ENCODE measurements at places on chromosomes 16 and 17.

GRCh38 chr16:85584267-85584666 lies 28.9 kb upstream of the GSE1 start:
- DNase-seq, result no peak

DNA sequence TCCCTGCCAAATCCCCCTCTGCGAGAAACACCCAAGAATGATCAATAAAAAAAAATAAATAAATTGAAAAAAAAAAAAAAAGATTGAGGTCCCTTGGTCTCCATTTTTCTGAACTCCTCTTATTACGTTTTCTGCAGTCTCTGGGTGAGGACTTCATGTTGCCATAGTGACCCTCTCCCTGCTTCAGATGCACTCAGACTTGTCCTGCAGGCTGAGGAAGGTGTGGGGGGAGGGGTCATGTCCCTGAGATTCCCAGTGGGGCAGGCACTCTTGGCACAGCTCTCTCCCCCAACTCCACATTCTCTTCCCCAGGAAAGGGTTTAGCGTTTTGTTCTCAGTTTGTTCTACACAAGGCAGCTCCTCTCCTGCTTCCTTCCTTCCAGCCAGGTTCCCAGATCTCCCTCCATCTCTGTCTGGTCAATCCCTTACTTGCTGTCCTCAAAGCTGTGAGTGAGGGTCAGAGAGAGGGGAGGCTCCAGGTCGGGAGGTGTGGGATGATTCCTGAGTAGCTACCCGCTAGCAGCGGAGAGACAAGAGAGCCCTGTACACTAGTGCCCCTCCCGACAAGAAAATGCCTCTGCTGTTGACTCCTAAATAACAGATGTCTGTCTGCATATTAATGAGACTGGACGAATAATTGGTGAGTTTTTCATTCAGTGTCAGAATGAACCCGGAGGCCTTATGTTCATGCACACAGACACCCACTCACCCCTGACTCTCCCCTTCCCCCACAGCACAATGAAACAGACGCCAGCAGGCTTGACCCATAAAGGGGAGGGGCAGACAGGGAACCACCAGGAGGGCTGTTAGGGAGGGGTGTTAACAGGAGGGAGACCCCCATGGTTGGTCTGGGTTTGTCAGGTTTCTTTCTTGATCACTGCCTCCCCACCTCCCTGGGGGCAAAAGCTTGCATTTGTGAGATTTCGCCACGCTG lies 9.2 kb downstream of the RND2 start:
- no peak for DNase-seq

DNA sequence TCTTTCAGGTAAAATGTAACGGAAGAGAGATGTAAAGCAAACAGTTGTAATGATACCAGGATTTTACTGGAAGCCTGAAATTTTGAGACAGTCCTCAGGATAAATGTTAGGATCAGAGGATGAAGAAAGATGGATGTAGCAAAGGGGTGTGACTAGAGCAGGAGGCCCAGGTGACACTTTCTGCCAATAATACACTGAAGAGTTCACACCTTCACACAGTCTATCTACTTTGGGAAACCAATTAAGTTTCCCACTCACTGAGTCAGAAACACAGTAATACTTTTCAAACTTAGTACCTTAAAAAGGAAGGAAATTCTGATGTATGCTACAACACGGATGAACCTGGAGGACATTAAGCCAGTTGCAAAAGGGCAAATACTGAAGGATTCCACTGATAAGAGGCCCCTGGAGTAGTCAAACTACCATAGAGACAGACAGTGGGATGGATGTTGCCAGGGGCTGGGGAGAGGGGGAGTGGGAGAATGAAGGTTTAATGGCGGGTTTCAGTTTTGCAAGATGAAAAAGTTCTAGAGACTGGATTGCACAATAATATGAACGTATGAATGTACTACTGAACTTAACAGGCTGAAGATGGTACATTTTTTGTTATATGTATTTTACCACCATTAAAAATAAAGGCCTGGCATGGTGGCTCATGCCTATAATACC lies 62.3 kb downstream of the CYTH1 start:
- no peak for DNase-seq

DNA sequence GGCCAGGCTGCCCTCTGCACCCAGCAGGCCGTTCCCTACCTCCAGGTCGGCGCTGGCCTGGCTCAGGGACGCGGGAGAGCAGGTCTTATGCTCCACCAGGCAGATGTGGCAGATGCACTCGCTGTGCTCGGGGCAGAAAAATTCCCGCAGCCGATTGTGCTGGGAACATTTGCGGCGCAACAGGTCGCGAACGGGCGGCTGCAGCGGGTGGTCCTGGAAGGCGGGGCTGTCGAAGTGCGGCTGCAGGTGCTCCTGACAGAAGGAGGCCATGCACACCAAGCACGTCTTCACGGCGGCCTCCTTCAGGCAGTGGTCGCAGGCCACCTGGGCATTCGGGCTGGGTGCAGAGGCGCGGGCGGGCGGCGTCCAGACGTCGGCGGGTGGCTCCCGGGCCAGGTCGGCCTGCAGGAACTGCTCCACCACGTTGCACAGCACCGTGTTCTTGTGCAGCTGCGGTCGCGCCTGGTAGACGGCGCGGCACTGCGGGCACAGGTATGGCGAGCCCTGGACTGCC lies 439 bp downstream of the TRIM25 start:
- no peak for DNase-seq

- no peak for DNase-seq
Measured at GRCh38 chr16:83109490-83110125, 482.8 kb downstream of the CDH13 start.

- DNase-seq, result no peak
Measured at GRCh38 chr17:63634816-63635215, 12.6 kb downstream of the MAP3K3 start.

- no peak for DNase-seq
Measured at GRCh38 chr17:7048968-7049367, 5.1 kb upstream of the SLC16A11 start.

- no peak for DNase-seq
Measured at GRCh38 chr16:66289051-66289680, 77.3 kb upstream of the CDH5 start.

DNA sequence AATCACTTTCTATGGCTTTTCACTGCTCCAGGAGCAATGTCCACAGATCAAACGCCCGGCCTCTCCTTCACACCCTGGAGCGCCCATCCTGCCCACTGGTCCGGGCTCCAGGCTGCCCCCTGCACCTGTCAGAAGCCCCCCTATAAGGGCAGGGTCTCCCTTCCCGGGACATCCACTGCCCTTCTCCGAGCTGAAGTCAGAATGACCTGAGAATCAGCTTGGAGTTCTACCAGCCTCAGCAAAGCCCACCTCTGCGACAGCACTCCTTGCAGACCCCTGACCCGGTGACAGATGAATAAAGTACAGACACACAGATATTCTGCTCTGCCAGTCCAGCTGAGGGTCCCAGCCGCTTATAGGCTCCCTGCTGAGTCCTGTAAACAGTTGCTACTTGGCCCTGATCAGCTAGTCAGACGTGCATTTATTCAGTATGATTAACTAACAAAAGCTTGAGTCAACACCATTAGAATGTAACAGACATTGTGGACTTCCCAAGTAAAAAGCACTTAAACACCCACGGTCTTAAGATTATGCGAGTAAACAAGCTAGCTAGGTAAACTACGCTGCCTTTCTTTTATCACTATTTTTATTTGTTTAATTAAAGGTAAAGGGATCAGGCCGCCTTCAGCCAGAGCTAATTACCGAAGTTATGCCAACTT lies 4.8 kb downstream of the SLC7A5 start:
- DNase-seq, result no peak

GRCh38 chr17:45220079-45220478 lies 1.6 kb upstream of the FMNL1 start:
- no peak for DNase-seq

GRCh38 chr17:59425085-59425931 lies 93.9 kb downstream of the YPEL2 start:
- DNase-seq, result no peak

DNA sequence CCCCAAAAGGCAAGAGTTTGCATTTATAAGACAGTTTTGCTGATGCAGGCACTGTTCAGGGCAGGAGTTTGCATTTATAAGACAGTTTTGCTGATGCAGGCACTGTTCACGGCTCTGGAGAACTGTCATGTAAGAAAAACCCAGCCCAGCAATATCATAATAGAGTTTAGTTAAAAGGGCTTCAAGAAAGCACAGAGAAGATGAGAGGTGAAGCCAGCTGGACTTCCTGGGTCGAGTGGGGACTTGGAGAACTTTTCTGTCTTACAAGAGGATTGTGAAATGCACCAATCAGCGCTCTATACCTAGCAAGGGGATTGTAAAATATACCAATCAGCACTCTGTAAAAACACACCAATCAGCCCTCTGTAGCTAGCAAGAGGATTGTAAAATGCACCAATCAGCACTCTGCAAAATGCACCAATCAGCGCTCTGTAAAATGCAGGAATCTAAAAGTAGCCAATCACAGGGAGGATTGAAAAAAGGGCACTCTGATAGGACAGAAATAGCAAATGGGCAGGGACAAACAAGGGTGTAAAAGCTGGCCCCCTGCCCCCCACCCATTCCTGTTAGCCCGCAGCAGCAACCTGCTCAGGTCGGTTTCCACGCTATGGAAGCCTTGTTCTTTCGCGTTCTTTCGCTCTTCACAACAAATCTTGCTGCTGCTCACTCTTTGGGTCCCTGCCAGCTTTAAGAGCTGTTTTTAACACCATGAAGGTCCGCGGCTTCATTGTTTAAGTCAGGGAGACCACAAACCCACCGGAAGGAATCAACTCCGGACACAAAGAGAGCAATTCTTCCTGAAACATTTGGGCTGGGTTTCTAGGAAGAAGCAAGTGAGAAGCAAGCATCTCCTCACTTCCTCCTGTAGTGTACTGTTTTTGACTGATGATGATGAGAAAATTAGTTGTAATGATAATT lies 1.8 kb upstream of the CBX1 start:
- DNase-seq, result no peak

- peak; percentile 93 for DNase-seq
Measured at GRCh38 chr16:28846080-28846932, at the start of gene TUFM. TUFM (minus strand) TSS chr16:28846348; CDS start chr16:28846269, 79 bp downstream.

- DNase-seq, result no peak
Measured at GRCh38 chr17:75899767-75900468, 3.2 kb upstream of the TRIM65 start.

- DNase-seq, result no peak
Measured at GRCh38 chr16:89536886-89537548, 23.5 kb upstream of the RPL13 start.

DNA sequence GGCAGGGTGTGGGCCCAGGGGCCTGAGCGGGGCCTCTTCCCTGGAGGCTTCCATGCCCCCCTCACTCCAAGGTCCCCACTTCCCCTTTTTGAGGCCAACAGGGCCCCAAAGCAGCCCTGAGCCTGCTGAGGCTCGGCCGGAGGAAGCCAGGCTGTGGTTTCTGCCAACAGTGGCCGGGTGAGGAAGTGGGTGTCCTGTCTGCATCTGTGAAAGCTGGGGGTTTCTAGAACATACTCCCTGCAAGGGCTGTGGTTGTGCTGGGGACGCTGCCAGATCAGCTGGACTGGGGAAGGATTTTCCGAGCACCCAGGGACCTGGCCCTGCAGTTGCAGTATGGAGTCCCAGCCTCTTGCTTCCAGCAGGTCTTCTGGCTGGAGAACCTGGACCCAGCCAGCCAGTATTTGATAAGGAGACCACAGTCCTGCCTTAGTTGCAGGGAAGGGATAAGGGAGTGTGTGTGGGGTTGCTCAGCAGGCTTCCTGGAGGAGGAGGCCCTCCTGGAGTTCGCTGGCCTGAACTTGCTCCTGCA lies 15.7 kb downstream of the ADCY7 start:
- no peak for DNase-seq

GRCh38 chr16:5480431-5481195 lies 383.0 kb upstream of the EEF2KMT start:
- no peak for DNase-seq

- no peak for DNase-seq
Measured at GRCh38 chr16:23682181-23682580, 3.5 kb downstream of the PLK1 start.

DNA sequence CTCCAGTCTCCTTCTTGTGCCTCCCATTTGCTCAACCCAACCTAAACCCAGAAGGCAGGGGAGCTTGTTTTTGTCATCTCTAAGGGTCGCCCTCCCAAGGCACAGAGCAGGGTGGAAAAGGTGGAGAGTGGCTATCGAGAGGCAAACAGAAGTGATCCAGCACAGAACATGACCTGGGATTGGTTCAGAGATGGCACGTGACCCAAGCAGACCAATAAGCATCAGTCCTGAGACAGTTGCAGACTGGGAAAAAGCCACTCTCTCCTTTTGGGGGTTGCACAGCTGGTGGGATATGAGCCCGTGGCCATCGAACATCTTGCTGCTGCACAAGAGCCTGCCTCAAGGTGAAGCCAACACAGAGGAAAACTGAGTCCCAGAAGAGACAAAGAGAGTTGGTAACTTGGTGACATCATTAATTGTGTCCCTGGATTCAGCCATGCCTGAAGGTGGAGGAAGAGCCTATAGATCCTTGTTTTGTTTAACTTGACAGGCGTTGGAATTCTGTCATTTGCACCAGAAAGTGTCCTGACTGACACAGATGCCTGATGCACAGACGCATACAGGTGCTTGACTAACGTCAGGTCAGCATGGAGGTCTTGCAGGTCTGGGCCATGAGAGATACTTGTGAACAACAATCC lies 28.2 kb upstream of the CSNK2A2 start:
- DNase-seq, result no peak

GRCh38 chr17:54972406-54973138 lies 4.0 kb downstream of the STXBP4 start:
- no peak for DNase-seq

DNA sequence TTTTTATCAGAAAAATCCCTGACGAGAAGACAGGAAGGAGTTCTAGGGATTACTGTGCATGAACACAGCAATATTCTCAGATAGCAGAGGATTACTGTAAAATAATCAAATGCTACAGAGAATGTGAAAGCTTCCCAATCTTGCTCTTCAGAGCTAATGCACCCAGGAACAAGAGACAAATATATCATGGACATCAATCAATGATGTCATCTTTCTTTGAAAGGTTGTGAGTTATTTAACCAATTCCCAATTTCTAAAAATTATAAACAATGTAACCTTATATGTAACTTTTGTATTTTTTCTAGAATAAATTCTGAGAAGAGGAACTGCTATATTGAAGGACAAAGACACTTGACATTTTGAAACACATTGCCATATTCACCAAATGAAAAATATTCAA lies 46.5 kb downstream of the BRD7 start:
- no peak for DNase-seq

DNA sequence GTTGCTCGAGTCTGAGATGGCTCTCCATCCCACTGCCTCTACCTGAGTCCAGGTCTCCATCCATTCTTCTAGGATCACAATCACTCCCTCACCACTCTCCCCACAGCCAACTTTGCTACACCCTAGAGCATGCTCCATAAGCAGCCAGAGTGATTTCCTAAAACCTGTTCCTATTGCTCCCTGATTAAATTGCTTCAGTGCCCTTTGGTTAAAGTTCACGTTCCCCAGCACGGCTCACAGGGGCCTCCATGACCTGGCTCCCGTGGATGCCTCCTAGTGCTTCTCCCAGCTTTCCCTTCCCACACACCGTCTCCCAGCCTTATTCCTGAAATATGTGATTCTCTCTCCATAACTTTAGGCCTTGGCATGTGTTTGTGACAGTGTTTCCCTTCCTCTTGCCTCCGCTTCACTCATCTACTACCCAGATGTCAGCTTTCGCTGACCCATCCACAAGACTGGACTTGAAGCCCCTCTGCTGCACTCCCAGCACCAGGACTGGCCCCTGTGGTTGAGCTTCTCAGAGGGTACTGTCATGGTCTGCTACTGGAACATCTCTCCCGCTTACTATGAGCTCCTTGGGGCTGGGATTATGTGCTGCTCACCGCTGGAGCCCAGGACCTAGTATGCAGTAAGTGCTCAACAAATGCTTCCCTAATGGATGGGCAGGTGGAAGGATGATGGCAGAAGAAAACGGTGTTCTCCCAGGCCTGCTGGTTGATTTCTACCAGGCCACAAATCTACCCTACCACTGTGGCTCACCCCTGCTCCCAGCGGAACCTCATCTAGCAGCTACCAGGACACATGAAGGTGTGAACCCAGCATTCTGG lies 17.9 kb downstream of the MYO18A start:
- no peak for DNase-seq

All from stimulated activated CD8-positive, alpha-beta memory T cell treated with anti-CD3 and anti-CD28 coated beads, Interleukin-15, amount 100 ng/mL, for 24 hours (primary cell).